ENCODE measurements at places on chromosomes 2 and 18.

DNA sequence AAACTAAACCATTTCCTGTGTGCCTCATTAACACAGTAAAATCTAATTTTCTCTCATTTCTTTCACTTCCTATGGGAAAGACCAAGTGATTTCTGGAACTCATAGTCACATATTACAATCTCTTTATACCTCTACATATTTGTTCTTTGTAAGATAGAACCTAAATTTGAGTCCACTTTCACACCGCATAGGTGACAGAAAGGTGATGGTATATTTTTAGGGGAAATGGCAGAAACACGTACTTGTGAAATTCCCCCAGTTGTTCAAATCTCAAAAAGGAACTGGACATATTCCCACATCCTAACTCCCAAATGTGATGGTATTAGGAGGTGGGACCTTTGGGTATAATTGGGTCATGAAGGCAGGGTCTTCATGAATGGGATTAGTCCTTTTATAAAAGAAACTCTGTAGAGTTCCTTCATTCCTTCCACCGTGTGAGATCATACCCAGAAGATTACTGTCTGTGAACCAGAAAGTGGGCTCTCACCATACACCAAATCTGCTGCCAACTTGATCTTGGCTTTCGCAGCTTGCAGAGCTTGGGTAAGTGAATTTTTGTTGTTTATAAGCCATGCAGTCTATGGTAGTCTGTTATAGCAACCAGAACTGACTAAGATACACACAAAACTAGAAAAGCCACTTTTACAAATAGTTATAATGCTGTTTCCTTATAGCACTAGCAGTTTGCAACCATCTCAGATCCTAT lies 542.1 kb downstream of the DSC3 start:
- no peak for DNase-seq

DNA sequence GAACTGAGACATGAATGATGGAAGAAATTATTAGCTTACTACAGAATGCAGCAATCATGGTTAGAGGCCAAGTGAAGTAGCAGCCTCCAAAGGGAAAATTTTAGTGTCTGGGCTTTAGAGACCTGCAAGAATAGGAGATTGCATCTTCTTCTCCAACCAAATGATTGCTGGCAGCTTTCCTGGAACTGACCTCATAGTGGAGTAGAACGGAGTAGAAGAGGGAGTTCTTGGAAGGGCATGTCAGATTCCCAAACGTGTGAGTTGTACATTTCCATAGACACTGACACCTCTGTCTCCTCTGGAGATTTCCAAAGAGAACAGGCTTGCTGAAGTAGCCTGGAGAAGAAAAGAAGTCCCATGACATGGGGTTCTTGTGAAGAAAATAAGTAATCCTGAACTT lies 169.8 kb upstream of the ERBB4 start:
- DNase-seq, result no peak

DNA sequence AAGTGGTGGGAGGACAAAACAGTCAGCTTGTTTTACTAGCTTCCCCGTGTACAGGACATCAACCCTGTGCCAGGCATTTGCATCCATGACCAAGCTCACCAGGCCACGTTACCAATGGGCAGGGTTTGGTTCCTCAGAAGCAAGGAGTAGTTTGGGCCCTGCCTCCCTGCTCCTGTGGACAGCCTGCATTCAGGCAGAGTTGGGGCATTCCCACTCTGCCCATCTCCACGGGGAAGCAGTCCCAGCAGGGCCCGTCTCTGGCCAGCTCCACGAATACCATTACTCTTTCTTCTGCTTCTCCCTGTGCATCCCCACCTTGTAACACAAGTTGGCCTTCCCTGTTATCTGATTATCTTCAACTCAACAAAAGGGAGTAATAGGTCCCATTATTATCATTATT lies 54.0 kb upstream of the RIOK3 start:
- DNase-seq, result no peak

- no peak for DNase-seq
Observed at GRCh38 chr18:10671441-10671840, 145.6 kb downstream of the NAPG start.

DNA sequence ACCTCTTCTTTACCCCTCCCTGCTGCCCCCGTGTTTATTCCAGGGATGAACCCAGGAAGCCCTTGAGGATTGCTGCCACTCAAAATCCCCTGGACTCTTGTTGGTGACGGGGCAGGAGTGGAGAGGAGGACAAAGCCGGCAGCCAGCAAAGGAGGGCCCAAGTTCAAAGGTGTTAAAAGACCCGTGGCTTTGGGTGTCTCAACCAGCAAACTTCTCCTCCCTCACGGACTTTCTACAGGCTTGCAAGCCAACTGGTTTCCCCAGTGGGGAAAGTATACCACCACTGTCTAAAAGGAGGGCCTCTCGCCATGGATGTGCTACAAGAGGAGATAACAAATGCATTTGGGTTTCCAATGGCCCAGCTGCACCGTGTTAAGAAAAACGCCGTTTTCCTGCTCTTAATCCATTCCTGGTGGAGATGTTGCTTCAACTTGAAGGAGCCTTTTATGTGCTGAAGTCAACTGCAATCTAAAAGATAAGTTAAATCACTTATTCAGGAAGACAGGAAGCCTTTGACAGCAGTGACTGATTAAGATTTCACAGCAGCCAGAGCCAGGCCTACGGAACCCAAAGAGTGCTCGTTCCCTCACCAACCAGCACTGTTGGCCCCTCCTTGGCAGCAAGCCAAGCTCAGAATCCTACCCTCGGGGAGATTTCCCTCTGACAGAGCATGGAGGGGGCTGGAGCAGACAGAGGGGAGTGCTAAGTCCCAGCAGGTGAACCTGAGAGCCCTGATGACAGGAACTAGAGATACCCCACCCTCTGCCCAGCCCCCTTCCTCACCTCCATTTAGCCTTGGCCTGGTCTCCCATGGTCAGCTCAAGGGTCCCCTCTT lies 57.8 kb downstream of the ZBTB7C start:
- DNase-seq, result no peak

DNA sequence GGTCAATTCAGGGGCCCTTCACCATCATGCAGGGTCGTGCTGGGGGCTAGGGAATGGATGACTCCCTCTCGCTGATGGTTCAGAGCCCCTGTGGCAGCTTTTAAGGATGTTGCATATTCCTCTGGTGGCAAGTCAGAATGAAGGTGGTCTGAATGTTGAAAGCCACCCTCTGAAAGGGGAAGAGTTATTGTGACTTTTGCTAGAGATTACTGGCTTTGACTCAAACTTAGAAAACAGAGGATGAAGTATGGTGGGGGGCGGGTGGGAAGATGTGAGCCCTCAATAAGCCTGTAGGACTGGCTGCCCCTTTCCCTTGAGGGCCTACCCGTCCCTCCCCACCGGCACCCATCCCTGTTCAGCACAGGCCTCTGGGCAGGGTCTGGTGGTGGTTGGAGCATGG lies 23.2 kb downstream of the MC2R start:
- no peak for DNase-seq

- DNase-seq, result no peak
Observed at GRCh38 chr18:59576541-59577385, 120.5 kb downstream of the CCBE1 start.

GRCh38 chr2:170651624-170652325 lies 63.4 kb upstream of the SP5 start:
- DNase-seq, result peak; percentile 13

DNA sequence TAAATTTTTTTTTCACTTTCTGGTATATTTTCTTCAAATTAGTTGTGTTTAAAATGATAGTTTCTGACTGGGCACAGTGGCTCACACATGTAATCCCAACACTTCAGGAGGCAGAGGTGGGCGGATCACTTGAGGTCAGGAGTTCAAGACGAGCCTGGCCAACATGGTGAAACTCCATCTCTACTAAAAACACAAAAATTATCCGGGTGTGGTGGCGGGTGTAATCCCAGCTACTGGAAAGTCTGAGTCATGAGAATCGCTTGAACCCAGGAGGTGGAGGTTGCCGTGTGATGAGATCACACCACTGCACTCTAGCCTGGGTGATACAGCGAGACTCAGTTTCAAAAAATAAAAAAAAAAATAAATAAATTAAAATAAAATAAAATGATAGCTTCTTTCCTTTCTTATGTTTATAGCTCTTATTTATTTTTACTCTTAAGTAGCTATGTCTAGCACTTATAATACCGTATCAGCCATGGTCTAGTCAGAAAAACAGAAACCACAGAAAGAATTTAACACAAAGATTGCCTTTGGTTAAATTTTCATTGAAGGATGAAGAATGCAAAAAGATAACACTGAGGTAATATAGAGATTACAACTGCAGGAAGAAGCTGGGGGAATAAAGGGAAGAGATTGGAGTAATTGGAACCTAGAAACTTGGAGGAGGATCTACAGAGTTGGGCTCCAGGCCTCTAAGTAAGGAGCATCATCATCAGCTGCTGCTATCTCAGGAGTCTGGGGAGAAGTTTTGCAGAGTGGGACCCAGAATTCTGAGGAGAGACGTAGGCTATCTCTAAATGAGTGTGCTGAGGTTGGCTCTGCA lies 54.7 kb upstream of the MBOAT2 start:
- no peak for DNase-seq

DNA sequence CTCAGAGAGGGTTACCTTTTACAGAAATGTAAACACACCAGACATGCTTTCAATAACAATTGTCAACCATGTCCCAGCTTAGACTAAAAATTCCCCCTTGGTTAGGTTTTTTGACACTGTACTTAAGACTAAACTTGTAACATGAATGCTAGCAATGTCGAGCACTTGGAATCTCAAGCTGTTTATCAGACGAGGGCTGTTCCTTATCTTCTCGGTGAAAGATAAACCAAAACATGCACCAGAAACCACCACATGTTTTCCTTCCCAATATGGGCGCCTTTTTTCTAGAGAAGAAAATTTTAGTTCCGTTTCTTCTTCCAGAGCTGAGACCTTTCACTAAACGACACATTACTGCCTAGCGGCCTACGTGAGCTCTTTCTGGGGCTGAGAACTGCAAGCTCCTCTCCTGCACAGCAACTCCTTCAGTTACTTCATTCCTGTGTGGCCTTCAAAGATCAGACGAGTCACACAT lies 42.4 kb upstream of the ACKR3 start:
- no peak for DNase-seq

DNA sequence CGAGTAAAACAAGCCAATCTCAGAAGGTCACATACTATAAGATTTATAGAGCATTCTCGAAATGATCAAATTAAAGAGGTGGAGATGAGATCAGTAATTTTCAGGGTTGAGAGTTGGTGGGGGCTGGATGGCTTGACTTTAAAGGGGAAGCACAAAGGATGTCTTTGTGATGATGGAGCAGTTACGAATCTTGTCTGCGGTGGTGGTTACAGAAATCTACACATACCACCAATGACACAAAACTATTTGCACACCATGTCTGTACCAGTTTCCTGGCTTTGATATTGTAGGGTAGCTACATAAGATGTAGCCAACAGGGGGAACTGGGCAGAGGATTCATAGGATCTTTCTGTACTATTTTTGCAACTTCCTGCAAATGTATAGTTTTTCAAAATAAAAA lies 190.6 kb upstream of the SMIM21 start:
- DNase-seq, result no peak

DNA sequence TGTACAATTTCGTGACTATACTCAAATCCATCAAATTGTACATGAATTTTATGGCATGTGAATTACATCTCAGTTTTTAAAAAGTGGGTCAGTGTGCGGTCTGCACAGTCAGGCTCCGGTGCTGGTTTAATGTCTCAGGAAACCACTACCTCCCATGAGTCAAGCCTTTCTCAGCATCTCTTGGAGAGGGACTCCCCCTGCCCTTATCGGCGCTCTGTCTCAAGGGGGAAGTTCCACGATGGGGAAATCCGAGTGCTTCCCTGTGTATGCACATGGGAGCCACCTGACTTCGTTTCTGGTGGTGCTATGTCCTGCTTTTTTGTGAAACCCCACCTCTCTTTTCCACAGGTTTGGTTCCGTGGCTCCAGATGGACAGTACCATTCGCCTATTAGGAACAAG lies 72.5 kb downstream of the ACOXL start:
- DNase-seq, result no peak

GRCh38 chr2:173048897-173049661 lies 26.6 kb upstream of the MAP3K20 start:
- peak; percentile 14 for DNase-seq

DNA sequence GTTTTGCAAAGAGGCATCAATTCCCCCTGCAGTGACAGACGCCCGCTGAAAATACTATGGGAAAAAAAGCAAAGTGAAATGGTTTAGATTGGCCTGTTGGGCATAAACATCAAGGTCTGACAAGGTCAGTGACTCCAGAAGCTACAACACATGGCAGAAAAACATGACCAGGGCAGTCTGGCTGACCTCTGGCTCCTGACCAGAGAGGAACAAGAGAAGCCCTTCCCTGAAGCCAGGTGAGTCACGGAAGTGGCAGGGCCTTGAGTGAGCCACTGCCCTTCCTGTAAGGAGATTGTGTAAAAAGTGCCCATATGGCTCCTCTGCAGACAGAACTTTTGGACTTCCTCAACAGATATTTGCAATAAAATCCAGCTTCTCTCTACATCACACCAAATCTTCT lies 72.0 kb downstream of the DNER start:
- no peak for DNase-seq

GRCh38 chr2:62151306-62151638 lies 44.6 kb upstream of the B3GNT2 start:
- no peak for DNase-seq

GRCh38 chr2:75416420-75417342 lies 144.1 kb downstream of the EVA1A start:
- no peak for DNase-seq

- no peak for DNase-seq
Observed at GRCh38 chr18:63157293-63158011, 162.1 kb downstream of the BCL2 start.

- no peak for DNase-seq
Observed at GRCh38 chr2:226916669-226917068, 80.8 kb downstream of the RHBDD1 start.

- no peak for DNase-seq
Observed at GRCh38 chr2:56325661-56326345, 142.0 kb downstream of the CCDC85A start.

DNA sequence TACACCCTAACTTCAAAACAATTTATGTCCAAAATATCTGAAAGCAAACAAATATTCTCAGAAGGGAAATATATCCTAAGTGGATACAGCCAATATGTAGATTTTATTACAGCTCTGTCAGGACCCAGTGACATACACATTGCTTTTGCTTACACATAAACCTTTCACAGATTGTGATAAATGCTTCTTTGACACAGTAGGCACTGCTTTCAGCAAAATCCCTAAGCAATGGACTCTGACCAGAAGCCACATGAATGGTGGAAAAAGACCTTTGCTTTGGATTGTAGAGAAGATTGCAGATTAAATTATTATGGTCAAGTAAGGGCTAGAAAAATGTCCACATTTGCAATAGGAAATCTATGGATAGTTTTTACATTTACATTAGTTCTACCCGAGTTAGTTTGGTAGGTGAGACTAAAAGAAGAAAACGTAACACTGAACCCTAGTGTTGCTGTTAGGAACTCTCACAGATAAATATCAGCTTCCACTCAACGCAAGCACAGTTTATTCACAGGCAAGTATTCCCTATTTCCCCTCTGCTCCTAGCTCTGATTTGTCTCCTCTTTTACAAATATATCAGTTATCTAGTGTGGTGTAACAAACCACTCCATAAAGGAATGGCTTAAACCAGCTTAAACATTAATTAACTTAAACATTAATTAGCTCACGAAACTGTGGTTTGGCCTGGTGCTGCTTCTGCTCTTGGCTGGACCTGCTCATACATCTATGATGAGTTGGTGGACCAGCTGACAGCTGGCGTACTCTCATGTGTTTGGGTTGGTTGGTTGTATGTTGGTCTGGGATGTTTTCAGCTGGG lies 23.6 kb upstream of the SERPINE2 start:
- no peak for DNase-seq

Data from activated CD4-positive, alpha-beta T cell treated with anti-CD3 and anti-CD28 coated beads, Interleukin-2, amount 50 U/mL, for 24 hours (primary cell).